NCI-H2029 (cell line): ENCODE measurements at places on chromosomes 7 and 10.

- no peak for DNase-seq
These were observed 261.5 kb downstream of the ELMO1 start for GRCh38 chr7:37187179-37187578.

- no peak for DNase-seq
These were observed 14.2 kb upstream of the SVIL start for GRCh38 chr10:29648983-29649268.

GRCh38 chr10:11292576-11293302 lies 275.1 kb downstream of the CELF2 start:
- DNase-seq = no peak

DNA sequence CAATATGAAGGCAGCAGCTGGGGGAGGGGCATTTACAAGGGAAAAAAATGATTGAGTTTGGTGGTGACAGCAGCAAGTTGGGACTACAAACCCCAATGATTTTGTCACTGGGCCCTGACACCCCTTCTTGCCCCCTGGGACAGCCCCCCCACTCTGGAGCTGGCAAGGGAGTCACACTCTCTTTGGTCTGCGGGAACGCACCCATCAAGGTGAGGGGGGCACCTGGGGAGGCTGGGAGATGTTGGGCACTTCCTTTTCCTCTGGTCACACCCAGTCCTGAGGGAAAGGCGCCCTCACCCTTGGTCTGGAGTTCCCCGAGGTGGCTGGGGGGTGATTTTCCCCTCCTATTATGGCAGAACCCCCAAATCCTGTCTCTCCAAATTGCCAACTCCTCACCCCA lies 24.4 kb downstream of the EPHB4 start:
- no peak for DNase-seq

DNA sequence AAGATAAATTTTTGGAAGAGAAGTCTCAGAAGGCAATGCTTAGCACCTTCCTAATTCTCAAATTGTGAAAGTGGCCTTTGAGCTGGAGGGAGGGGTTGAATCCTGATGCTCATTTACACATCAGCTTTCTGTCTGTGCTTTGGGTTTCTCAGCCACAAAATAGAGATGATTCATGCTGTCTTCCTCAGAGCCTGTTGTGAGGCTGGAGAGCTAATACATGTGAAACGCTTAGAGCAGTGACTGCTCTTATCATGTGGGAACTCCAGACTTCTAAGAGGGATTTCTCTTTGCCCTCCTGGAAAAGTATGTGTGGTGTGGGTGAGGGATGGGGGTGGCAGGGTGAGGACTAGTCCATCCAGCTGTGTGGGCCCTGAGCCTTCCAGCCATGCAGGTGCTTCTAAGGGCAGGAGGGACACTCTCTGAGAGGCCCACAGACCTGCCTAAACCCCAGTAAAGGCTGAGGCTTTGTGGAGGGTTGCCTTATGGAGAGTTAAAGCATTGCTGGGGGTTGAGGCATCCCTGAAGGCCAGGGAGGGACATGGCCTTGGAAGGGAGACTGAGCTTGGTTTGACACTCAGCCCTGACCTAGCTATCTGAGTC lies 4.8 kb upstream of the EVX1 start:
- DNase-seq = no peak

DNA sequence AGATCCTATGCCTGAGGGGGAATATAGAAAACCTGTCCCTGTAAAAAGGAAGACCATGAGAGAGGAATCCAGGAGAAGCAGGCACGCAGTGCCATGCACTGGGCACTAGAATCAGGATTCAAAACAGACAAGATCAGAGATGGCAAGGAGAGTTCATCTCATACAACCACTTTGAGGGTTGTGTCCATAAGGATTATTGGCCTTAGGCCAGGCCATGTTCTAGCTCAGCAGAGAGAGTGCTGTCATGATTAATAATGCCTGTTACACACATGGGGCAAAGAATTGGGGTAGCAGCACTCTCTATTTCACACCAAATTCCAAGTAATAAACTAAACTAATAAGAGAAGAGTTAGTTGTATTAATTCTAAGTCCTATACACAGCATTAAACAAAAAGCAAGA lies 29.1 kb downstream of the EZH2 start:
- peak; percentile 43 for DNase-seq

- no peak for DNase-seq
These were observed 100.1 kb downstream of the NPSR1 start for GRCh38 chr7:34758111-34758601.

- DNase-seq = no peak
These were observed 60.2 kb downstream of the PAXIP1 start for GRCh38 chr7:154942691-154943090.

DNA sequence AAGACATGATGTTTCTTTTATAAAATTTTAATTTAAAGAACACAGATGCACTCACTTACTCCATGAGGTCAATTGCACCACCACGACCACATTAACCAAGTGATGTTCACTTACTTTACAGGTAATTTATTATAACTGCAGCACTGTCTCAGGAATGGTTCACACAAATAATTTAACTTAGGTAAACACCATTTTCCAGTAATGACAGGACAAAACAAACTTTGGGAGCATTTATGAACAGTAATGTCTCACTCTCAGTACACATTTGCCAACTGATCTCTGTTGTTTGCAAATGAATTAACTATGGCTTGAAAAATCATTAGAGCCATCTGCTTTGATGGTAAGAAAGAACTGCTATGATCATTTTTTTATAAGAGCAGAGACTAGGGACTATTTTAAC lies 150.4 kb downstream of the ETV1 start:
- no peak for DNase-seq

- no peak for DNase-seq
These were observed 7.1 kb downstream of the ZNF511 start for GRCh38 chr10:133315847-133316246.

DNA sequence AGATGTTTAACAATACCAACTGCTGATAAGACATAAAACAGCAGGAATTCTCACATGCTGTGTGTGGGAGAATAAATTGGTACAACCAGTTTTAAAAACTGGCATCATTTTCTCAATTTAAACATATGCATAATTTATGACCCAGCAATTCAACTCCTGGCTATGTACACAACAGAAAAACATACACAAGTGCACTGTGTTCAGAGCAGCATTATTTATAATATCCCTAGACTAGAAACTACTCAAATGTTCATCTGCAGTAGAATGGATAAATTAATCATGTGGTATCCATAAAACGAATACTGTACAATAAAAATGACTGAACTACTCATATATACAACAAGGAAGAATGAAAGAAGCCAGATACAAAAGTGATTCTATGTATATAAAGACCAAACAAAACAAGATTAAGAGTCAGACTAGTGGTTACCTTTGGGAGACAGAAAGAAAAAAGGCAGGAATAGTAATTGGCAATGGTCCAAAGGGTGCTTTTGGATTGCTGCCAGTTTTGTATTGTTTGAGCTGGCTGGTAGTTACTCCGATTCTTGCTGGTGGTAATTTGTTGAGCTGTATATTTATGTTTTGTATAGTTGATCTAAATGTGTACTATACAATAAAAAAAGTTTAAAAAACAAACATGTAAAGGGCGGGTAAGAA lies 306.0 kb downstream of the TFEC start:
- DNase-seq = peak; percentile 64

DNA sequence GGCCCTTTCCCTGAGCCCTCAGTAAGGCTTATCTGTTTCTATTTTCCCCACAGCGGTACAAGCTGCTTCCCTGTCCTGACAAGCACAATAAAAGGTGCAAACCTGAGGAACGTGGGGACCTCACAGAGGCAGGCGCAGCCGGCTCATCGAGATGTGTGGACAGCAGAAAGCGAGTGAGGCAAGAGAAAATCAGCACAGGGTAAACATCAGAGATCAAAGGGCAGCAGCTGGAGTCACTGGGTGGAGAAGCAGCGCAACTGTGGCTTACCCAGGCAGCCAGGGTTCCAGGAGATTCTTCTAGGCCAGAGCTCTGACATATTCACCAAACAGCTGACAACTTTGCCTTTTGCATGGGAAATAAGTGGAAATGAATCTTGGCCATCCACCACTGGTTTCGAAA lies 212.6 kb downstream of the WDR11 start:
- no peak for DNase-seq

DNA sequence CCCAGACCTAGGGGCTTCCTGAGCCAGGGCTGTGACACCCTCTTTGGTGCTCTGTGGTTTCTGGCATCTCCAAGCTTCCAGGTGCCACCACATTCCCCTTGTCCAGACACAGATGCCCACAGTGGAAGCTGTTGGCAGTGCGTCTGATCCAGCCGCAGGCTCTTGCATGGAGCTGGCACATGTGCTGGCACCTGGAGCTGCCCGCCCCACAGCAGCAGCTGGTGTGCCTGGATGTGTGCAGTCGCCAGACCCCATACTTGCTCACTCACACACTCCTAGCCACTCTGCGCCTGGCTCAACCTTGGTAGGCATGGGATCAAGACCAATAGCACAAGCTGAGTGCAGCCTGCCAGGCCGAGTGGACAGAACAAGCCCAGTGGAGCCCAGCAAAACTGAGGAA lies 106.5 kb downstream of the LYZL1 start:
- DNase-seq = no peak

GRCh38 chr7:104791080-104791479 lies 222.9 kb upstream of the KMT2E start:
- DNase-seq = no peak

DNA sequence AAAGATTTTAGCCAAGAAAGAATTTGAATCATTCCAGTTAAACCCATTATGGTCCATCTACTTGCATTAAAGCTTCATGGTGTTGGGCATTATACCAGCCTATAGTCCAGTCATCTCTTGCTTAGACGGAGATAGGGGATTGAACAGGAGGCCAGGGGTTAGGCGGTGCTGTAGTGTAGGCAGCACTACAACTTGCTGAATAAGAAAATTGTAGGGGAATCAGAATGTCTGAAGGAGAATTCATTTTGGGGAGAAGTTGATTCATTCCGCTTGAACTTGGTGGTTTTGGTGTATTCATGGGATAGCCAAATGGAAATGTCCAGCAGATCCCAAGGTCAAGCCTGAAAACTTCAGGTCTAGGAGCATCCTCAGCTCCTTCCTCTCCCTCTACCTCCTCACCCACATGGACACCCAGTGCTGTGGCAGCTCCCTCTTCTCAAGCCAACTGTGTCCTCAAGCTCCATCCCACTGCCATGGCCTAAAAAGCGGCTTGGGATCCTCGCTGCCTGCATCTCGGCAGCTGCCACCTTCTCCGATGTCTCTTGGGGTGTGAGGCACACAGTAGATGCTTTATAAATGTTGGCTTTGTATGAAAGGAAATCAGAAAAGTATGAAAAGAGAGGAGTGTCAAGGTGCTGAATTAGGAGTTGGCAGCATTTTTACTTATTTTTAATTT lies 63.6 kb upstream of the MNX1 start:
- no peak for DNase-seq

DNA sequence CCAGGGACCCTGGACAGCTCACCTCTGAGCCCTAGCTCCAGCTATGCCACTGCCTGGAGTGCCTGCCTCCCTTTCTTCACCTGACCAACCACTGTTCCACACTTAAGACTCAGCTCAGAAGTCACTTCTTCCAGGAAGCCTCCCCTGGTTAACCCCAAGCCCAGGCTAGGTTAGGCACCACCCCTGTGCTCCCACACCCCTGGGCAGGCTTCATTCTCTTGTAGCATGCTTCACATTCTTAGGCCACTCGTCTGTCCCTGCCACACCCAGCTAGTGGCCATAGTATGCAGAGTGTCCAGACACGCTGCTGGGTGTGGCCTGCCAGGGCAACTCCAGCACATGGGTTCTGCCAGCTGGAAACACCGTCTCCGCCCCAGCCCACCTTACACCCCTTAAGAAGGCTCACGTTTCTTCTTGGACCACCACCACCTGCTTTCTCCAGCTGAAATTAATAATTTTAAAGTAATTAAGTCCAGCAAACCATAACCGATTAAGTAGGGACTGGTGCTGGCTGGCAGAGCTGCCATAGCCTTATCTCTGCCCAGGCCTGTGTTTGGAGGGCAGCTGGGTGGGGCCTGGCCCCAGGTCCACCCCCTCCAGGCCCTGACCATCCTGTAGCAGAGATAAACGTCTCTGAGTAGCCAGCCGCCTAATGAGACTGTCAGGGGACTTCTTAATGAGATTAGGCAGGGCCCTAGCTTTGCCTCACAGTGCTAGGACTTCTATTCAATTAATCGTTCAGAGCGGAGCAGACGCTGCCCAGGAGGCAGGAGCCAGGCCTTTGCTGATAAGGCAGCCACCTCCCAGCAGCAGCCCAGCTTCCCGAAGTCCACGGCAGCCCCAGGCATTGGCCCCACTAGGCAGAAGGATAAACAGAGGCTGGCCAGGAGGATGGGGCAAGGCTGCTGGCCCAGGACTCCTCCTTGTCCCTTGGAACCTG lies 20.5 kb downstream of the GRID1 start:
- no peak for DNase-seq

DNA sequence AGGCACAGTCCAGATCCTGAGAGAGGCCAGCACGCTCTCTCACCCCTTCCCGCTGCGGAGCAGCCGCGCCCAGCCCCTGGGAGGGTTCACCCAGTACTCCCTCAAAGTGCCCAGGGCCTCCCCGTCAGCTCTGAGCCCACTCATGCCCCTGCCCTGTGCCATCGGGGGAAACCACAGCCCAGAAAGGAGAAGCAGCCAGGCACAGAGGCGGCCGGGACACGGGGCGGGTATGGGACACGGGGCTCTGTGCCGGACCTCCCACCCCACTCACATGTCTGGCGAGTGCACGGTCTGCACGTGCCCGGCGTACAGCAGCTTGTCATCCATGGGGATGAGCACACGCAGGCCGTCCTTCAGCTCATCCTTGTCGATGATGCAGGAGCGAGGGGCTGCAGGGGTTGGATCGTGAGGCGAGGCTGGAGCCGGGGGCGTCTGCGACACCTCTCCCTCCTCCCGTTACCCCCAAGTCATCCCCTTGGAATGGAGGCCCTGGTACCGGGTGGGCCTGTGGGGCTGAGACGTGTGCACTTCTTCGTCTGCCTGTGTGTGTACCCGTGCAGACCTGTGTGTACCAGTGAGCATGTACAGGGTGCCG lies 38.2 kb downstream of the SLC29A4 start:
- DNase-seq = no peak

GRCh38 chr7:140501966-140502365 lies 22.7 kb upstream of the MKRN1 start:
- no peak for DNase-seq

DNA sequence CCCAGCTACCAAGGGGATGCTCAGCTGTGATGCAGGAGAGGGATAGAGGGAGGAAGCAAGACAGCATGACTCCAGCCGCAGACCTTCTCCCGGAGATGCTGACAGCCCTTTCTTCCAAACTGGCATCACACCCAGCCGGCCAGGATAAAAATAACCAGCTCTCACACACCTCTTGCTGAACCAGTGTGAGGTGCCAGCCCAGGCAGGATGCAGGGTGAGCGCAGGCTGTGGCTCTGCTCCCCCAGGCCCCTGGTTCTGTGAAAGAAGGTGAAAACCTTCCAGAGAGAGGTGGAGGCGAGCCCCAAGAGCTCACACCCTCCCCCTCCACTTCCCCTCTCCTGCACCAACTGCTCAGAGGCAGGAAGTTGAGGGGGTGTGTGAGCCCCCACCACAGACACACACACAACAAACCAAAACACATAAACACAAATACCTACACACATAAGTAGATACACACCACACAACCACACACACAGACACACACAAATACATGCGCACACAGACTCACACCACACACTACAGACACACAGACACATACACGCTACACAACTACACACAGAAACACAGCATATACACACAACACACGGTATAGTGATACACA lies 4.0 kb downstream of the GPR15LG start:
- DNase-seq = no peak
